Type B pancreatic cell (in vitro differentiated cells): ENCODE measurements at places on chromosomes 4 and X. TPM values are rescaled to one million over a fixed set of nuclear protein-coding genes. Genes with fewer than 3 reads are reported as not detected.

FAM184B gene
- 0.12 TPM in 2 replicates for total RNA-seq

GRCh38 chr4:139887962-139888735 lies 222.5 kb downstream of the MGST2 start:
- peaks cover 21% of the 10 kb centered on the region for H3K36me3 ChIP-seq
- H3K4me1 ChIP-seq = peaks cover 27% of the 10 kb centered on the region
- H3K27me3 ChIP-seq = no peaks in the 10 kb centered on the region

TIGD4 gene
- 0.98 and 1.8 TPM in 2 replicates for total RNA-seq

- H3K27ac ChIP-seq = no peak overlapping the region
- H3K4me1 ChIP-seq = peaks cover 5% of the 10 kb centered on the region
- no peak for DNase-seq
- no peak overlapping the region for H3K4me3 ChIP-seq
Observed at GRCh38 chr4:85127653-85128052, 161.2 kb upstream of the WDFY3 start.

DNA sequence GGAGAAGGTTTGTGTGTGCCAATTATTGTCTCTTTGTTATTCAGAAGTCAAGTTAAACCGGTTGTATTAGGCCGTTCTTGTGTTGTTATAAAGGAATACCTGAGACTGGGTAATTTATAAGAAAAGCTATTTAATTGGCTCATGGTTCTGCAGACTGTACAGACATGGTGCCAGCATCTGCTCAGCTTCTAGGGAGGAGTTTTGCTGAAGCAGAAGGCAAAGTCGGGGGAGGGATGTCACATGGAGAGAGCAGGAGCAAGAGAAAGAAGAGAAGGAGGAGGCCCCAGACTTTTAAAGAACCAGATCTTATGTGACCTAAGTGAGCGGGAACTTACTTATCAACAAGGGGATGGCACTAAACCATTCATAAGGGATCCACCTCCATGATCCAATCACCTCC lies 349.3 kb upstream of the PCDH18 start:
- no peaks in the 10 kb centered on the region for H3K4me1 ChIP-seq
- no peak for DNase-seq
- no peak overlapping the region for H3K27ac ChIP-seq
- no peak overlapping the region for H3K4me3 ChIP-seq

MAGEA1 gene
- total RNA-seq = not detected in 2 replicates

- no peak overlapping the region for H3K4me3 ChIP-seq
- H3K27me3 ChIP-seq = no peaks in the 10 kb centered on the region
- no peak overlapping the region for H3K27ac ChIP-seq
Observed at GRCh38 chr4:119227690-119228089, 15.2 kb downstream of the USP53 start.

TMEM255A gene
- total RNA-seq = 0.38 and 2.4 TPM in 2 replicates

- no peak for DNase-seq
- no peaks in the 10 kb centered on the region for H3K4me1 ChIP-seq
- H3K27me3 ChIP-seq = no peaks in the 10 kb centered on the region
- no peak overlapping the region for H3K27ac ChIP-seq
Observed at GRCh38 chr4:154140869-154141268, 350.7 kb downstream of the DCHS2 start.

- H3K4me3 ChIP-seq = no peak overlapping the region
- no peaks in the 10 kb centered on the region for H3K4me1 ChIP-seq
- H3K36me3 ChIP-seq = no peaks in the 10 kb centered on the region
- DNase-seq = peak; percentile 68
- peaks cover 3% of the 10 kb centered on the region for H3K27me3 ChIP-seq
Observed at GRCh38 chrX:138756234-138756633, 44.7 kb upstream of the FGF13 start.

DNA sequence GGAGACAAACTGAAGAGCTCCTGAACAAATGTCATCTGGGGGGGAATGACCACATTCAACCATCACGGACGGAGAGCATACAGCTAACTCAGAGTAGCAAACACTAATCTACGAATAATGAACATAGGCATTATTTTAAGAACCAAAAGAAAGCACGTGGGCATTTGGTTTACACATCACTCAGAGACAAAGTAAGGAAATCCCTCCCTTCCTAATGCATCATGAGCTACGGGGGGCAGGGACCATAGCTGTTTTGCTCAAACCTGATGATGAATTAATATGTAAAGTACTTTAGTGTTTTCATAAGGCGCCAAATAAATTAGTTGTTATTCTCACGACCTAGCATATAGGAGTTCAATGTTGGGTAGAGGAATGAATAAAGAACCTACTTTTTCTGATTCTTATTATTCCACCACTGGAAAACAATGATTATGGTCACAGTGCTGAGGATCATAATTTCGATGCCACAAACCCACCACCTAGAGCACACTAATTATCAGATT lies 11.7 kb upstream of the TMEM156 start:
- H3K27me3 ChIP-seq = no peaks in the 10 kb centered on the region
- H3K4me3 ChIP-seq = peak overlapping the region; percentile 92
- peaks cover 32% of the 10 kb centered on the region for H3K4me1 ChIP-seq
- DNase-seq = no peak
- peak overlapping the region; percentile 92 for H3K27ac ChIP-seq
